Dorsolateral prefrontal cortex (tissue), 122 donors: ENCODE measurements at places on chromosomes 16 and 17.

DNA sequence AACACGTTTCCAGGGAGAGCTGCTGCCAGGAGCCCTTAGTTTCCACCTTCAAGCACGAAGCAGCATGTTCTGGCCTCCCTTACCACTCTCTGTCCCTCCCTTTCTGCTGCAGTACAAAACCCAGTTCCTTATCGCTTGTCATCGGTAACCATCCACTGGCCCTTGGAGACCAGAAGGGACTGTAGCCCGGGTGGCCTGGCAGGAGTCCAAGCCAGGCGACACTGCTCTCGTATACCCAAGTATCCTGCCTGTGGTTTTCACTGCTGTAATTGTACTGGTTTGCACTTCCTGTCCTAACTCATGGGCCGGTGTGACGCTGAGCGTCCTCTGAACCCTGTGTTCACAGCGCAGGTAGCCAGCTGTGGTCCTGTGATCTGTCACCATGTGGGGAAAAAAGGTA, 81.1 kb downstream of the MAF start:
- DNase-seq: no peak

DNA sequence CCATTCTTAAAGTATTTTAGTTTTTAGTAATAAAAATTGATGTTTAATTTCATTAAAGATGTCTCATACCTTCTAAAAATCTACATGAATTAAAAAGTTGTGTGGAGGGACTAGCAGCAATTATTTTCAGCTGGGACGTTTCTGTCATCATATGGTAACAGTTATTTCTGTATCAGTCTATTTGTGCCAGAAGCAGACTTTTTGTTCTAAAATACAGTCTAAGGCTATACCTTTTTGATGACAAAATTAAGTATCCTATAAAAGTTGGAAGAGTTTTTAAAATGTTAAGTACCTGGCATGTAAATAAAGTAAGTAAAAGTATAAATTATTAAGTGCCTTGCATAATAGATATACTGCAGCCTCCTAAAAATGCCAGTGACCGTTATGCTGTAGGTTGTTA, 5.9 kb downstream of the TAOK1 start:
- DNase-seq: no peak

- DNase-seq: no peak
Measured at GRCh38 chr16:67770346-67770991, 35.9 kb downstream of the RANBP10 start.

GRCh38 chr17:33972763-33973162, 282.3 kb upstream of the CCL2 start:
- DNase-seq: no peak

DNA sequence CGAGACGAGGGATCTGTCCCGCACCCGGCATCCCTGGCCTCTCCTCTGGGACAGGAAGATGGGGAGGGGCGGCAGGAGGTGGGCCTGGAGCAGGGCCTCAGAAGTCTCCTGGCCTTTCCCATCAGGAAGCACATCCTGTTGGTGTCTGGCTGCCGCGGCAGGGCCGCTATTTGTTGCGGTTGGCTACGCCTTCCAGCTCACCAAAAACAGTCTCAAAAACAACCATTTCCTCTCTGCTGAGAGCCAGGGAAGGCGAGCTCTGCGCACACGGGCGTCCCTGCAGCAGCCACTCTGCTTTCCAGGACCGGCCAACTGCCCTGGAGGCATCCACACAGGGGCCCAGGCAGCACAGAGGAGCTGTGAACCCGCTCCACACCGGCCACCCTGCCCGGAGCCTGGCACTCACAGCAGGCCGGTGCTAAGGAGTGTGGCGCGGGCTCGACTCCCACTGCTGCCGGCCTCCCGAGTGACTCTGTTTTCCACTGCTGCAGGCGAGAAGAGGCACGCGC, at the start of gene TMEM204:
TMEM204 (plus strand) TSS at position 224 of the 509 bp plus-strand sequence. CDS start 610 bp downstream, outside the sequence.
- no peak for DNase-seq

GRCh38 chr16:68607443-68607842, 37.7 kb upstream of the CDH3 start:
- DNase-seq: no peak

- no peak for DNase-seq
Measured at GRCh38 chr17:76451506-76451905, 1.4 kb downstream of the UBE2O start.

DNA sequence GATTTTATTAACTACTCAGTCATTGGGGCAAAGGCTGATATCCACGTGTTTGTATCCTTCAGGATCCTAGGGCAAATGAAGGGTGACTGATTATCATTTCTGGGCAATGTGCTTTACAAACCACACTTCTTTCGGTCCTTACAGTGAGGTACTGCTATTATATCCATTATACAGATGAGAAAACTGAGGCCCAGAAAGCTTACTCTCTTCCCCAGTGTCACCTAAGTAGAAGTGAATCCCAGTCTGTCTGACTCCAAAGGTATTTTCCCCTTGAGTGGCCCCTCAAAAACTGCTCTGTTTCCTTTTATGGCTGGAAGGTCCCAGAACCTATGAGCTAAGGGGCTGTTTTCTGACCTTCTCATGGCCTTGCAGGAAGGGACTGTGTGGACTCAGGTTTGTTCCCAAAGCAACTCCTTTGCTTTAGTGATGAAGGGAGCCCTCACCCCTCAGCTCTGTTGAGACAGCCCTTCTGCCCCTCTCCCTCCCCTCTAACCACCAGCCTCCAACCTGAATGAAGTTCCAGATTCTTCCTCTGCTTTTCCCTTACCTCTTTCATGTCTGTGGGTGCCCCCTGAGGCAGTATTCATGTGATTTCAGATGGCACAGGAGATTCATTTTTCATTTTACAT, 27.4 kb upstream of the ADGRG1 start:
- no peak for DNase-seq

DNA sequence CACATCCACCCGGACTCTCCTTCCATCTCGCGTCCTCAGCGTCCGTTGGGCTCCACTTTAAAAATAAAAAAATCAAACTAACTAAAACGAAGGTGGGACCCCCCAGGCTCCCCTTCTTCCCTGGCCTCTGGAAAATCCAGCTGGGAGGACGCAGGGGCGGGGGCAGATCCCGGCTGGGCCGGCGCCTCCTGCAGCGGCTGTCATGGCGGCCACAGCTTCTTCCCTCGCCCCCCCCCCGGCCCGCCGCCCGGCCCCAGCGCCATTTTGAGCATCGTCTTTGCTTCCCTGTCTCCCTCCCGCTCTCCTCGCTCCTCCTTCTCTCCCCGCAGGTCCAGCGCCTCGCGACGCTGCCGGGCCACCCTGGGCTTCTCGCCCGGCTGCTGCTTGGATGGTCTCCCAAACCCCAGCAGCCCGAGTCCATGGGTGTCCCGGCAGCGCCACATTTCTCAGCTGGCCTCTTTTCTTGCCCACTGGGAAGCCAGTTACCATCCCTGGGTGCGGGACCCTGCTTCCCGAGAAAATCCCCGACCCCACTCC, 3.3 kb downstream of the HOXB2 start:
- no peak for DNase-seq

DNA sequence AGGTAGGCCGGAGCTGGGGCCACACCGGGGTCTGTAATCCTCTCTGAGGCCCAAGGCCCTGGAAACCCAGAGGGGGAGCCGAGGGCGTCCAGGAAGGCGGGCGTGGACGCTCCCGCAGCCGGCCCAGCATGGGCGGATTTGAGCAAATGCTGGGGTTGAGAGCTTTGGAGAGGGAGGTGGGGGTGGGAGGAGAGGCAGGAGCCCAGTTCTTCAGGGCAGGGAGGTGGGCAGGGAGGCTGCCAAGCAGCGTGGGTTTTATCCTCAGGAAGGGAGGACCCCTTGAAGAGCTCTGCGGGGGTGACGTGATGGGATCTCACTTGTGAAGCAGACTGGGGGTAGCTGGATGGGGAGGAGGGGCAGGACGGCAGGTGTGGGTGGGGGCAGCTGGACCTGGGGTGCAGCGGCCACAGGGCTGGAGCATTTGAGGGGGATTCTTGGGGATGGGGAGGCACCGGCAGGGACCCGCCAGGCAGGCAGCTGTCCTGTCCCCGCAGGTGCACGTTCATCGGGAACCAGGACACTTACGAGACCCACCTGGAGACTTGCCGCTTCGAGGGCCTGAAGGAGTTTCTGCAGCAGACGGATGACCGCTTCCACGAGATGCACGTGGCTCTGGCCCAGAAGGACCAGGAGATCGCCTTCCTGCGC, 17.2 kb downstream of the TRAF7 start:
- no peak for DNase-seq

DNA sequence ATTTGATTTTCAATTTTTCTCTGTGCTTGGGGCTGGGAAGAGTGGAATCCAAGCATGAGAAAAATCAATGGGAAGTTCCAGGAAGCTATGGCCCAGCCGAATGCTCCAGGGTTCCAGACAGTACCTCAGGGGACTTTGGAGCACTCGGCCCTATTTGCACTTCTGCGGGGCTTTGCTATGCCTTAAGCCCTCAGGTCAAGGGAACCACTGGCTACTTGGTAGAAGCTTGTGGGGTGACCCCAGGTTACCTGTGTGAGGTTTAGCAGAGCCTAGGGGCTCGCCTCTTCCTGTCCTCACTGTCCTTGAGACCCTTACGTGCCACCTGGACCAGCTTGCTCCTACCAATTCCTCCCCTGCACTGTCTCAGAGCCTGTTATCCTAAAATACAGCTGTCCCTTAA, 121.3 kb downstream of the MGAT5B start:
- DNase-seq: no peak
